ENCODE measurements at places on chromosomes 16 and 17. TPM values are rescaled to one million over a fixed set of nuclear protein-coding genes. Genes with fewer than 3 reads are reported as not detected.

- DNase-seq: no peak
Measured at GRCh38 chr16:35185366-35186044, 1726.1 kb downstream of the TP53TG3F start.

- peak; percentile 47 for DNase-seq
Measured at GRCh38 chr17:47785538-47786123, 36.0 kb downstream of the OSBPL7 start.

DNA sequence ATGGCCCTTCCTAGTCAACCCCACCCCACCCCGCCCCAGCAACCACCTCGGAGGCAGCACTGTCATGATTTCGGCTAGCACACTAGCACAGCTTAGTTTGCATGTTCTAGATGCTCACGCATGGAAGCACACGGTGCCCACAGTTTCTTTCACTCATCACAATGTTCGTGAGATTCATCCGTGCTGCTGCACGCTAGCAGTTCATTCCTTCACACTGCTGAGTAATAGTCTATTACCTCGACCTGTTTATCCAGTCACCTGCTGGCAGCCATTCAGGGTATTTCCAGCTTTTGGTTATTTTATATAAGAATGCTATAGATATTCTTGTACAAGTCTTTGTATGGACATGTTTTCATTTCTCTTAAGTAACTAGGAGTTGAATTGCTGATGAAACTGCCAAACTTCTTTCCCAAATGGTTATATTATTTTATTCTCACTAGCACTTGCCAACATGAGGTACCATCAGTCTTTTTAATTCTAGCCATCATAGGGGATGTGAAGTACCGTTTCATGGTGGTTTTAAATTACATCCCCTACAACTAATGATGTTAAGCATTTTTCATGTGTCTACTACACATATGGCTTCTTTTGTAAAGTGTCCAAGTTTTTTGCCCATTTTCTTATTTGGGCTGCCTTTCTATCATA, 75.7 kb downstream of the CYTH1 start:
- peak; percentile 97 for DNase-seq

GRCh38 chr17:72472106-72472505, 351.3 kb downstream of the SOX9 start:
- no peak for DNase-seq

DNA sequence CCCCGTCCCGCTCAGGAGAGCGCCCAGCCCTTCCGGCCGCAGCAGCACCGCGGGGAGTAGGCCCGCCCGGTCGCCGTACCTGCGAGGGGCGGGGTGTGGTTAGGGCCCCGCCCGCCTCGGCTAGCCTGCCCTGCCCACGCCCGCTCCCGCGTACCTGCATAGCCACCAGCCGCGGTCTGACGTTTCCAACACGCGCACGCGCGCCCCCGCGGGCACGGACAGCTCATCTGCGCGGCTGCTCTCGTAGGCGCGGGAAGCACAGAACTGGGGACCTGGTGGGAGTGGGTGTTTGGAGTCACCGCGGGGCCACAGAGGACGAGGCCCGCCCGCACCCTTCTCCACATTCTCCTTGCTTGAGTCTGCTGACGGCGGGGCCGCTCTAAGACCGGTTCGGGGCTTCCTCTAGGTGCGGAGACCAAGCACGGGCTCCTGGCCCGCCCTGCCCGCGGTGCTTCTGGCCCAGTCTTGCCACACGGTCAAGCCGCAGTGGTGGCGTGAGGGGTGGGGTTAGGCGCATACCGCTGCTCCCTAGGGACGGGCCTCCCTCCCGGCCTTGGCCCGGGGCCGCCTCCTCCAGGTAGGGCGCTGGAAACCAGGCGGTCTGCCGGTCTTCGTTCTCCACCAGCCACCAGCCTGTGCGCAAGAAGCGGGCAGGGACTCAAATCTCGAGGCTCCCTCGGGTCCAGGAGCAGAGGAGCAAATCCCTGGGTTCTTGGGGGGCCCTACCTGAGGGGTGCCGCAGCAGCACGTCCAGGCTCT, 1.8 kb downstream of the NOXO1 start:
- DNase-seq: peak; percentile 85

GRCh38 chr16:11833951-11834695, 17.2 kb downstream of the RSL1D1 start:
- peak; percentile 23 for DNase-seq

DNA sequence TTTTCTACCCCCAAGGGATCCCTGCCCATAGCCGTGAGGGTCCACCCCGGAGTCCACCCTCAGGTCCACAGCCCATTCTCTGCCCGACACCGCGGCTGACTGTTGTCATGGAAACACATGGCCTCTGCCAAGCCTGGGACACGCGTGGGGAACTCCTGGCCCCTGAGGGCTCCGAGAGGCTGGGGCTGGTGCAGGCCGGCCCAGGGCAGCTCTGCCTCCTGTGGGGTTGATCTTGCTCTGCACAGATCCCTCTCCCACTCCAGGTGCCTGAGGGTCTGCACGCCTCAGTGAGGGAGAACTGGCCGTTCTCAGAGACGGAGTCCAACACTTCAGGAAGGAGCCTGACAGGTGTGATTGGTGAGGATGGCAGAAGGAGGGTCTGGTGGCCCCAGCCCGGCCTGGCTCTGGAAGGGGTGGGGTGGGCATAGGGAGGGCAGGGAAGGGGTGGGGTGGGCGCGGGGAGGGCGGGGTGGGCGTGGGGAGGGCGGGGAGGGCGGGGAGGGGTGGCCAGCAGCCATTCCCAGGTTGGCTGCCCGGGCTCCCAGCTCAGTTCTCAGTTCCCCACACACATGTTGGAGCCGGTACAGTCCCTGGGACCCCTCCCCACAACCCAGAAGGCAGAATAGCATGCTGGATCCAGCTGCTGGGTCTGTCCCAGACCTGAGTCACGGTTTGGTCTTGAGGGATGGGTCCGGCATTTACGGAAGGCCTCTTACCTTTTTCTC, 6.4 kb downstream of the MRPL28 start:
- no peak for DNase-seq

- peak; percentile 61 for DNase-seq
Measured at GRCh38 chr16:28181515-28181914, 30.2 kb downstream of the XPO6 start.

DNA sequence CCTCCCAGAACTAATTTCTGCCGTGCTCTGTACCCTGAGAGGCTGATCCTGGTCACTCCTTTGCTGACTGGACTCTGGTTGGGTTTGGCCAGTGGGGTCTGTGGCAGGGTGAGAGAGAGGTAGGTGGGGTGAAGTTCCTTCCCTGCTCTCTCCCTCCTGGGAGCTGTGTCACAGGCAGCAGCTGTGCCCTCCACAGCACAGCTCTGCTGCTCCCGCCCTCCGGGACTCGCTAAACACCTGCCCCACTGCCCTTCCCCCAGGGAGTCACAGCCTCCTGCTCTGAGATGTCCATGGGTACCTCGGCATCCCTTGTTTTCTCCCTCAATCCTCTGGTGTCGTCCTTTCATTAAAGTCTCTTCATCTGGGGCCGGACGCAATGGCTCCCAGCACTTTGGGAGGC, 66.4 kb downstream of the SRCIN1 start:
- DNase-seq: no peak

- DNase-seq: peak; percentile 67
Measured at GRCh38 chr17:65389426-65389825, 172.0 kb downstream of the AXIN2 start.

GRCh38 chr16:88764913-88765349, 20.1 kb downstream of the PIEZO1 start:
- DNase-seq: peak; percentile 83

GRCh38 chr17:45022655-45023339, 28.6 kb downstream of the DCAKD start:
- no peak for DNase-seq

GRCh38 chr17:57707892-57708291, 37.2 kb downstream of the CCDC182 start:
- DNase-seq: no peak

Gene CLEC18B
- total RNA-seq: 0.29 TPM

Gene CCL7
- total RNA-seq: not detected
